ENCODE measurements at places on chromosomes 5 and 9. TPM values are rescaled to one million over a fixed set of nuclear protein-coding genes. Genes with fewer than 3 reads are reported as not detected.

Gene DRD1
- 0.15 TPM for polyA plus RNA-seq

Gene ZBTB26
- 19.0 TPM for polyA plus RNA-seq

Gene MLANA
- 0.75 TPM for polyA plus RNA-seq

Gene SH3PXD2B
- polyA plus RNA-seq = 41.0 TPM

Gene LTC4S
- 4.1 TPM for polyA plus RNA-seq

Gene GNE
- polyA plus RNA-seq = 21.3 TPM

Gene BTNL9
- 27.9 TPM for polyA plus RNA-seq

Gene SIT1
- polyA plus RNA-seq = 0.27 TPM

Gene IL33
- polyA plus RNA-seq = 104 TPM

Gene LHFPL2
- polyA plus RNA-seq = 46.5 TPM

Gene OSMR
- 17.8 TPM for polyA plus RNA-seq

Gene SCGB3A2
- polyA plus RNA-seq = 1,881 TPM

Gene CCDC180
- polyA plus RNA-seq = 29.9 TPM

Gene NUTM2F
- 0.11 TPM for polyA plus RNA-seq

- DNase-seq = peak; percentile 55
These were observed 87.5 kb downstream of the DAB2IP start for GRCh38 chr9:121738968-121739367.

- no peak for DNase-seq
These were observed 49.1 kb upstream of the SLIT3 start for GRCh38 chr5:169350016-169350415.

DNA sequence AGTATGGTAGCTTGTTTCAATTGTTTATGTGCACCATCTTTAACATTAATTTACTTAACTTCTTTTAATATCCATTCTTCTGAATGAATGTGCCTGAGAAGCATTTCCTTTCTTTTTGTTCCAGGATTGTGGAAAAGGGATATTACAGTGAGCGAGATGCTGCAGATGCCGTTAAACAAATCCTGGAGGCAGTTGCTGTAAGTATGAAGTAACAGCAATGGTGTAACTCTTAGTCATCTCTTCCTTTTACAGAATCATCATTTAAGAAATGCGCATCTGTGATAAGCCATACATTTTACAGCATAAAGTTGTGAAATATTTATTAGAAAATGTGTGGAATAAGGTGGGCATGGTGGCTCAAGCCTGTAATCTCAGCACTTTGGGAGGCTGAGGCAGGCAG, 117.7 kb downstream of the STARD4 start:
- no peak for DNase-seq

DNA sequence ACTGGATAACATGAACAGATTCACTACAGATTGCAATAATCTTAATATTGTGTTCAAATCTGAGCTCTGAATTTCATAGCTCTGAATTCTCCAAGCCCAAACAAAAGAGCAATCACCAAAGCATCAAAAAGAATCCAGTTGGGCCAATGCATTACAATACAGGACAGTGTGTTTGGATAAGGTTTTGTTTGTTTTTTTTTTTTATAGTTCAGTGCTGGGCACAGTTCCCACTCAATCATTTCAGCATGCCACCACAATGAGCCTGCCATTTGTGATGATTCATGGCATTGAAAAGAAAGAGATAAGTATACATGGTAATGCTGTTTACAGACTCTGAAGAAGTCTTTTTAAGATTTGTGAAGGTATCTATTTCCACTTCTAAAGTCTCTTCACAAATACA, 1.7 kb upstream of the HTR1A start:
- DNase-seq = no peak

DNA sequence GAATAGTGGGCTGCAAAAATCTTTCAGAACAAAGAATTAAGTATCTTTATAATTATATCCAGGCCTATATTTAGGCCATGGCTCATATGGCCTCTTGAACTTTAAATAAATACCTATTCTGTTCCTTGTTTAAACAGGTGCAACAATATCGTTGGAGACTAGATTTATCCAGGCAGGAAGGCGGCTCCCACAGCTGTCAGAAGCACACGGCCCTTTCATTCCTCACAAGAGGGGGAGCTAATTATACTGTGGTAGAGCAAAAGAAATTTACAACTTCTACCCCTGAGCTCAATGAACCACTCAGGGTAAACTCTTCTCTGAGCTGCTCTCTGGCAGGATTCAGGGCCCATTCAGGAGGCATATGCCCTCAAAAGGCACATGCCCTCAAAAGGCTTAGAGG, 31.3 kb downstream of the TMEM174 start:
- no peak for DNase-seq

GRCh38 chr5:172760959-172761358, 10.0 kb downstream of the DUSP1 start:
- no peak for DNase-seq

DNA sequence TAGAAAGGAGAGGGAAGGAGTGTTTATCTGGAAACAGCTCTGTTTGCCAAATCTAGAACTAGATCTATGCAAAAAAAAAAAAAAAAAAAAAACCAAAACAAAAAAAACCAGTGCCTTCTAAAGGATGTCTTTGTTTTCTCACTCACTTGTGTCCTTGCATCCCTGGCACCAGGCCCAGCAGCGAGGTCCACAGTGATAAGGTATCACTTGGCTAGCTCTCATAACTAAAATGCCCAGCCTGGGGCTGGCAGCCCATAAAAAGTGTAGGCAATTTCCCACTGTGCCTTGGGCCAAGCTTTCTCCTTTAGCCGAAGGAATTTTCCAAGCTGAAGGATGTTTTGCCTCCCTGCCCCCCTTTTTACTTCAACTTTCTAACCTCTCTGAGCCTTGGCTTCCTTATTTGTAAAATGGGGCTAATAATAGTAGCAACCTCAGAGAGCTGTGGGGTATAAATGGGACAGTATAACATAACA, 20.8 kb downstream of the RGS3 start:
- DNase-seq = no peak

- DNase-seq = no peak
These were observed 218.4 kb downstream of the MED10 start for GRCh38 chr5:6159832-6160430.

DNA sequence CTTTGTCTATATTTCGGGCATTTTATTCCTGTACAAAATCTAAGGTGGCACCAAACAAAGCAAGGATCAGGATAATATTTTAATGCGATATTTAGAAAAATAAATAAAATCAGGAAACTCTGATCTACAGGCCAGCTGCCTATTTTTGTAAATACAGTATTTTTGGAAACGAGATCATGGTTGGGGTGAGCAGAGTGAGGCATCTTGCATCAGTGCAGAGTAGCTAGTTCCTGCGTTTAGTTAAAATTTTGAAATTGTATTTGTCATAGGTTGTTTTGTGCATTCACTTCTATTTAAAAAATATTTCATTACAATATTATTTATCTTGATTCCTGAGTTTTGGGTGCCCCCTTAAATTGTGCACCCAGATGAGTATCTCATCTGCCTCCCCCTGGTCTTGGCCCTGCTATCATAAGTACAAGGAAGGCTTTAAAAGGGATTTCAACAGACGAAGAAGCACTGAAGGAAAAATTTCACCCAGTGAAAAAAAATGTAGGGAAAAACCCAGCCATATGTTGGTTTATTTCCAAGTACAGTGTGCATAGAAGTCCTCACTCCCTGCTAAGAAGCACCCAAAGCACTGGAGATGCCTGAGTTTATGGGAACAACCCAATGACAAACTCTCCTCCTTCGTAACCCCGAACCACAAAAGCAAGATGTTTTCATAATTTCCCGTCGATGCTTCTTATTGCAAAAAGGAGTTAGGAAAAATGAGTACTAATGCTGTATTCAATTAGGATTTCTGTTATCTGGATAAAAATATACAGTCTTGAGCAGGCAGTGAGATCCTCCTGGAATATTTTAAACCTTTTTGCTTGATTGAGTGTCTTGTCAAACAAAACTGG, 304.7 kb upstream of the CLINT1 start:
- DNase-seq = no peak

- DNase-seq = no peak
These were observed 571.9 kb downstream of the PDE4D start for GRCh38 chr5:59321642-59322041.

DNA sequence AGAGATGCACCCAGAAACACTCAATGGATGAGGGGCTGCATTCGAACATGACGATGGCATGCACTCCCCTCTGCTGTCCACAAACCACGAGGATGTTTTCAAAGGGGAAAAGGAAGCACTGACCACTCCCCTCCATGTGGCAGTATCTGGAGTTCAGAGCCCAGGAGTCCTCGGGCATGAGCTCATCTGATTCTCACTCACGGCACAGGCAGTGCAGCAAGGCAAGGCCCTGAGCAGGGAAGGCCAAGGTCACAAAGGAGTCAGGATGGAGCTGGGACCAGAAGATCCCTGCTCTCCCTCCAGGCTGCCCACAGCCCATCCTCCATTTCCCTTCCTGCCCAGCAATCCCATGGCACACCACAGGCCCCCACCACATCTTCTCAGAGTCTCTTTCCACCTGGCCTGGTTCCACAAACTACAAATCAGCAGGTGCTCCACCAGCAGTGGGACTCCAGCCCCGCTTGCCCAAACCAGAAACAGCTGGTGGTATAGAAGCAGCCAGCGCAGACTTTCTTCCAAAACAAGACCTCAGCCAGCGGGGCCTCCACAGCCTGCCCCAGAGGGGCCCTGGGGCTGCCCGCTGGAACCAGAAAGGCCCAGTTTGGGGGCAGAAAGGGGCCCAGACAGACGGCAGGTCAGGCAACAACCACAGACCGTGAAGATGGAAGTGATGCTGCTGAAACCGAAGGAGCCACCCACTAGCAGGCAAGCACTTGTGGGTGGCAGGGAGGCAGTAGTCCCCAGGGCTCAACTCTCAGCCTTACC, 12.2 kb downstream of the TNIP1 start:
- DNase-seq = no peak

GRCh38 chr9:131657456-131657855, 82.4 kb downstream of the RAPGEF1 start:
- no peak for DNase-seq

DNA sequence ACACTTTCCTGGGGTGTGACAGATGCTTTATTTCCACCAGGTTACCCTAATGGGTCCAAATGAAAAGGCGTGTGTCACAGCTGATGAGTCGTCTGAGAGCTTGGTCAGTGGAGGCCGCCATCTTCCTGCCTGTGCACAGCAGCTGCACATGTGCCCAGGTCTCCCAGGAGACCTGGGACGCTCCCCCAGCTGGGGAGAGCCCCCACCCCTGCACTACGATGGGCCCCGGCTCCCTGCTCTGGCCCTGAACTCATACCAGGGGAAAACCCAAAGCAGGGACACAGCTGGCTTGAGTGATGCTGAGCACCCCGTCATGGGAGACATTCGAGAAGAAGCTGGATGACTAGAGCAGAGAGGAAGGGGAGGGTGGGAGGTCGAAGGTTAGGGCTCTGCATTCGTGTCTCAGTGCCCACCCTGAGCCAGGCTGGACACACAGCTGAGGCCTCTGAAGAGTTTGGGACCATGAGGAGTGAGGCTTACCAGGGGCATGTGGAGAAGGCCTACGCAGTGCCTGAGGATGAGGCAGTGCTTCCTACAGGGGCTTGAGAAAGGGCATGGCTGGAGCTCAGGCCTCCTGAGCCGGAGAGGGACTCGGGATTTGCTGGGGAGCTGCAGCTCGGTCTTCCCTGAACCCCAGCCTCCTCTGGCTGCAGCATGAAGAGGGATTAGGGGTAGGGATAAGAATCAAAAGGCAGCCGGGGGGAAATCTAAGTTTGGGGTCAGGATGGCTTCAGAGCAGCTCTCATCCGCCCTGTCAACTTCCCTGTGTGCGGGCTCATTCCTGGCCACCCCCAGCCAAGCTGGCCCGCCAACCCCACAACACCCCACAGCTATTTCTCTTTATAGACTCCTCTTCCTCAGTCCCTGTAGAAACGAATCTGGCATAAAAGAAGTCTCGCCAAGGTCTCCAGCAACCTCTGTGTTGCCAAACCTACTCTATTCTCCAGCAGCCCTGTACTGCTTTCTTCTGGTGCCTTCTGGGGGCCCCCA, 42.2 kb upstream of the RNU6ATAC start:
- DNase-seq = no peak

- no peak for DNase-seq
These were observed 179.3 kb downstream of the DEPDC1B start for GRCh38 chr5:60520451-60521227.

DNA sequence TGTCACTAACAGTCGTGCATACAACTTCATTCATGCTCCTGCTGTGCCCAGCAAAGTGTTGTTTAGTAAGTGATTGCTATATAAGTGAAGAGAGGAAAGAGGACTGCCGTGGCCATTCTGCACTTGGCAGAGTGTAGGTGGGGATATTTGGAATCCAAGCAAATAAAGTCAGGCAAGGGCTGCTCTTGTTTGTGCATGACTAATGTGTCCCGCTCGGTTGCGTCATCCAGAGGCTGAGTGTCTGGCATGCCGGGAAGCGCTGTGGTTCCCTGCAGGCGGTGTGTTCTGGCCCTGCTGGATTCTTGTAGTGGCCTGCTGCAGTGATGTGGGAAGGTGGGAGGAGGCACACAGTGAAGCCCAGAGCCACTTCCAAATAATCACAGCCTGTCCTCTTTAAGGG, 136.9 kb upstream of the ANKH start:
- DNase-seq = peak; percentile 90

DNA sequence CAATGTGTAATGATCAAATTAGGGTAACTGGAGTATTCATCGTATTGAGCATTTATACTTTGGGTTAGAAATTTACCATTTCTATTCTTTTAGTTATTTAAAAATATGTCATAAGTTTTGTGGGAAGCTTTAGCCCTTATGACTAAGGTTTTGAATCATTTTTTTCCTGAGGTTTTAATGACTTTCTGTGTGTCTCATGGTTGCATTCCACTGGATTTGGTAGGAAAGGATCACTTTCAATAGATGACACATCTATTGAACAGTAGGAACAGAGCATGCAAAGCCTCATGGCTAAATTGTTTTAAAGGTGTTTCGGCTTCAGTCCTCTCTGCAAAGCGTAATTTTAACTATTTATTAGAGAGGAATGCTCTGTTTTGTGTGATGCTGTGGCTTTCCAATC, 512.4 kb upstream of the CHD1 start:
- DNase-seq = no peak

- DNase-seq = no peak
These were observed 13.1 kb upstream of the INSYN2B start for GRCh38 chr5:169993485-169993790.

GRCh38 chr5:78778538-78778937, 130.0 kb upstream of the LHFPL2 start:
- DNase-seq = no peak

GRCh38 chr5:14728459-14728938, 64.0 kb downstream of the OTULIN start:
- no peak for DNase-seq
